Right kidney (tissue), 9 donors: ENCODE measurements at places on chromosomes 2 and 18.

GRCh38 chr2:190420801-190421200 is 12.6 kb downstream of the MFSD6 start:
- DNase-seq, result no peak

DNA sequence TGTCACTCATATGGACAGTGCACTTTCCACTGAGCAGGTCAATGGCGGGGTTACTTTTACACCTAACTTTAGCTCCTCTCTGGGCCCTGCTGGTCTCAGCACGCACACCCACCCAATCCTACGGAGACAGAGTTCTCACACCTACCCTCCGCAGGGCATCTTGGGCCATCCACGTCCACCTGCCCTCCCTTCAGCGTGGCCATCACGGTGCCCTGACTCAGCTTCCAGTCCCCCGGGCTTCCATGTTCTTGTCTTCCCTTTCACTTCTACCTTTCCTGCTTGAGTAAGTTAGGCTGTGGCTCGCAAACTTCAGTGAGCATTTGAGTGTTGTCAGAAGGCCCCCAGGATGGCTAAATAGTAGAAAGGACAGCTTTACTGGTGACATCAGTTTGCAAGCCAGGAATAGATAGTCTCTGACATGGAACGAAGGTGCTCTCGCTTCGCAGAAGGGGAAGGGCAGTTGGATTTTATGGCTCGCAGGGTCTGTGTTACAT is 232.4 kb downstream of the SEPTIN10 start:
- DNase-seq, result no peak

- DNase-seq, result no peak
Observed at GRCh38 chr2:27275211-27276150, at the start of gene DNAJC5G. TSS of gene DNAJC5G (plus strand) at chr2:27275433. CDS start at chr2:27276729, 1,296 bp downstream.

GRCh38 chr2:6474161-6475140 is 391.3 kb downstream of the CMPK2 start:
- DNase-seq, result no peak

- no peak for DNase-seq
Observed at GRCh38 chr18:477565-477964, 22.9 kb downstream of the COLEC12 start.

DNA sequence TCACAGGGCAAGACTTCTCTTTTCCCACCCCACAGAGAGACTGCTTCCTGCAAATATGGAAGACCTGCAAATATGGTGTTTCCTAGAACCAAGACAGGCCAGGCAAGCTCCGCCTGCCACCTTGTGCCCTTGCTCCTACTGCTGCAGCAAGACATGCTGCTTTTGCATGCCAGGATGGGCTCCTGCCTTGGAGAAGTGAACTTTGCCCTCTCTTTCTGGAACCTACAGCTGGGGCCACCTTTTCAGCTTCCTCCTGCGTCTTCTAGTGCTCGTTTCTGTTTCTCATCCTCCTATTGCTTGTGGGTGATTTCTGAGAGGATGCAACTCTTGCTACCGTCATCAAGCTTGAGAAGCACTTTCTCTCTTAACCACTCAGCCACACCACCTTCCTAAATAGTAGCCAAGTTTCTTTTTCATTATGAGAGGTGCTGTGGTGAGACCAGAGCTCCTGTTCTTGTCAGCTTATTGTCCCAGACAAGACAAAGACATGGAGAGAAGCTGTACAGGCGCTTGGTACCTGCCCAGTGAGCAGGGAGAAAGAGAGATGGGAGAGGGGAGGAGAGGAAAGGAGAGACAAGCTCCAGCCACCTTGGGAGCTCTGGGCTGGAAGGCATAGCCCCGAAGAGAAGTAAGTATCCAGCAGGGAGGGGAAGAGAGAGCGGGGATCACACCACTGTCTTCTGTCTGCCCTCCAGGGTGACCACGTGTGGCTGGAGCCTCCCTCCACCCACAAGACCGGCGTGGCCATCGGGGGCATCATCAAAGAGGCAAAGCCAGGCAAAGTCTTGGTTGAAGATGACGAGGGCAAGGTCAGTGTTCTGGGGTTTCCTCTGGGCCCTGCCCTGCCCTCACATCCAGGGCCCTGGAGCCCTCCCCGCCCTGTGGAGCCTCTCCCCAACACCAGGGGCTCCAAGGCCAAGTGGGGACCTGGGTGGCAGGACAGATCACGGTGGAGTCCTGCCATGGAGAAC is 28.3 kb downstream of the MYO7B start:
- DNase-seq, result no peak

- DNase-seq, result peak; percentile 72
Observed at GRCh38 chr18:46334868-46335281, 230.7 kb downstream of the HAUS1 start.

DNA sequence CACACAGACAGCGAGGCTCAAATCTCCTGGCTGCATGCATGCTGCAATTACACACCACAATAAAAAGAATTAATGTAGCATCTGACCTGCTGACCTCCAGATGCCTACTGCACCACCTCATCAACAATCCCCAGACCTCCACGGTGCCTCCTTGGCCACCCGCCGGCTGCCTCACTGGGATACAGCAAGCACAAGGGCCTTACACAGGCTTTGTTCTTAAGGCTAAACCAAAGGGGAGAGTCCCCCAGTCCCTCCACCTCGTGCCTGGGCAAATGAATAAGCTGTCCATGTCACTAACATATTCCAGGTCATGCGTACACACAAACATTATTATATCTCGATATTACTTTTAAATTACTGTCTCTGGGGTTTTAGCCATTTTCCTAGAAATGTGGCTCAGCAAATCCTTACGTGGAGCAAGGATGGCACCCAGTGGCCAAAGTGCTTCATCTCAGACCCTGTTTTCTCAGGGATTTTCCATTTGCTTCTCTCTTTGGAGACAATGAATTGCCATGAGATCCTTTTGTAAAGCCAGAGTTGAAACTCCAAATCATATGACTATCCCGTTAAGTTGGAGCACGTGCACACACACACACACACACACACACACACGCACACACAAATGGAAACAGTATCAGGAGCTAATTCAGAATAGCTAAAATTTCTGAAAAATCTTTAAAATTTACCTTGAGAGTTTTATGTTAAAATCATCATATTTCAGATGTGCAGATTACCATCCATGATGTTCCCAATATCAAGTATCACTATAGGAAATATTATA is 313.8 kb downstream of the PDE11A start:
- peak; percentile 73 for DNase-seq

- peak; percentile 34 for DNase-seq
Observed at GRCh38 chr18:30280861-30281470, 761.6 kb downstream of the DSC3 start.

DNA sequence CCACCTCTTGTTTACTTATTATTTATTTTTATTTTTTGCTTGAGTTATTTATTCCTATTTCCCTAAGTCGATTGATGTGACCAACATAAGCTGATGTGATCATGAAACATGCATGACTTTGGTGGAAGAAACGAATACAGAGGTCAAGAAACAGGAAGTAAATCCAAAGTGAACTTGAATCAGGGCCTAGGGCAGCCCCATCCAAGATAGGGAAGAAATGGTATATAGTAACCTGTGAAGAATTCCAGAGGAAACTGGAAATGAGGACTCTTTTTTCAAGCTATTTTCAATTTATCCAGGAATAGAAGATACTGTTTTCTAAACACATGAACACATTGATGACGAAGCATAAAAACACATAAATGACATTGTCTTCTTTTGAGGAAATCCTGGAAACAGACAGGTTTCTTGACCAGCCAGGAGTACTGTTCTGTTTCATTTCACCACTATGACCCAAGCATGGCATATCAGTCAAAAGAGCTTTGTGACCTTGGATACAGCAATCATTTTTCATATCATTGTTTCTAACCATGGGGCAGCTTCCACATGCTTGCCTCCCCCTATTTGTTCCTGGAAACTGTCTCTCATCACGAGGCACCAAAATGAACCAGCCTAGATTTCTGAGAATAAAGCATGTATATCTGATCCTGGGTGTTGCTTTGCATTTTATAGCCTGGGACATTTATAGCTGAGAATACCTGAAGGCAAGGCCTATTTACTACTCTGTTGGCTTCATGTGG is 9.1 kb upstream of the LCLAT1 start:
- DNase-seq, result no peak

DNA sequence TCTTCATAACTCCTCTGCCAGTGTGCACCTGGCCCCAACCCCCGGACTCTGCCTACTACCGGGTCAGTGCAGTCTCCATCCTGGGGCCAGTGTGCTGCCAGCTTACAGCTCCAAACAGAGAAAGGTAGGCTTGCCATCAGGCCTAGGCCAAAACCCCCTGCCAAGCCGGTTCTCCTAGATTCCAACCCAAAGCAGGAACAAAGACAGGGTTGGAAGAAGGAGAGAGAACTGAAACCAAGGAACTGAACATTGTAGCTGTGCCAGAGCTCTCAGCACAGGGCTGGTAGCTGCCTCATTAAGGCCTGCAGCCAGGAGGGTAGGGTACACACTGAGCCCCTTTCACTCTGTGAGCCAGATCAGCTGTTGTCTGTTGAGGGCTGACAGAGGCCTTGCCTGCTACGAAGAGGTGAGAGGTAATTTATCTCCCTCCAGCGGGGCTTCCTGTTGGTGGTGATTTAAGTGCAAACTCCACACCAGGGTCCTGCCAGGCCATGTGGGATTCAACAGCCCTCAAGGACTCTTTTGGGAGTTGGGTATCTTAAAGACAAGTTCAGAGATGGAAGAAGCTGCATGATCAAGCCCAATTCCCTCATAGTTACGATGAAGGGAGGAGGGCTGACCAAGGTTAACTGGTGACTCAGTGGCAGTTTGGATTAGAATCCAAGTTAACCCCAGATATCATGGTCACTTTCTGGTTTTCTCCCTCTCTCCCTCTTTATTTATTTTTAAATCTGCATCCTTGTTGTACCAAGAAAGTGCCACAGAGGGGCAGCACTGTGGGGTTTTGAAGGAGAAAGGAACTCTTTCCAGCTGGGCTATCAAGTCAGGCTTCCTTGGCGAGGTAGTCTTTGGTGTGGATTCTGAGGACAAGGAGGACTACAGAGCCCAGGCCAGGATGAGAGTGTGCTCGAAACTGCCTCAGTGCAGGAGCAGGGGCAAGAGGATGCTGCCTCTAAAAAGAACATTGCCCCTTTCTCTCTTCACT is 48.1 kb downstream of the CYRIA start:
- DNase-seq, result no peak

DNA sequence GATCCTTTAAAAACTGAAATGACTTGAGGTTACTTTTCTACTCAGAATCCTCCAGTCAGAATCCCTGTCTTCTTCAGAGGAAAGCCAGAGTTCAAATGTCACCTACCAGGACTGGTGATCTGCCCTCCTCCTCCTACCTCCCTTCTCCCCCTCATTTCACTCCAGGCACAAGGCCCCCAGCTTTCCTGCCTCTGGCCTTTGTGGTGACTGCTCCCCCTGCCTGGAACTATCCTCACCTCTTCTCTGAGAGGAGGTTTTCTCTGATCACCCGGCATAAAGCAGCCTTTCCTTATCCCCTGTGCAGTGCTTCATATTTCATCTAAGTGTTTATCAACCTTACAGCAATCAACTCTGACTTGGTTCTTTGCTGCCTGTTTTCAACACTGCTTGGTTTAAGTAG is 6.8 kb downstream of the B3GNT2 start:
- no peak for DNase-seq

DNA sequence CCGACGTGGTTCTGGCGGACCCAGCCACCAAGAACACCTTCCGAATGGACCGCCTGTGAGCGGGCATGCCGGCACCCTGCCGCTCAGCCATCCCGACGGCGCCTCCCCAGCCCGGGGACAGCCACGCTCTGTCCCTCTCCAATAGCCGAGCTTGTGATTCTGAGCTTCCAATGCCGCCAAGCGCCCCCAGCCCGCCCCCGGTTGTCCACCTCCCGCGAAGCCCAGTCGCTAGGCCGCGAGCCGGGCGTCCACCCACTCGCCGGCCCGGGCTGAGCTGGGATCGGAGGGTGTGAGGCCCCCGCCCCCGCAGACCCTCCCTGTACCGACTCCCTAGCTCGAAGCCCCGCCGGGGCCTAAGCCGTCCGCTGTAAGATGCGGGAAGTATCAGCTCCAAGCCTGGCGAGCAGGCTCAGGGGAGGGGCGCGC is 1195.1 kb upstream of the CHAC2 start:
- no peak for DNase-seq

- DNase-seq, result no peak
Observed at GRCh38 chr2:15895615-15896469, 44.5 kb upstream of the MYCN start.

GRCh38 chr2:38092196-38092902 is 16.4 kb upstream of the CYP1B1 start:
- DNase-seq, result no peak

- DNase-seq, result peak; percentile 60
Observed at GRCh38 chr2:15808944-15809343, 131.4 kb upstream of the MYCN start.

DNA sequence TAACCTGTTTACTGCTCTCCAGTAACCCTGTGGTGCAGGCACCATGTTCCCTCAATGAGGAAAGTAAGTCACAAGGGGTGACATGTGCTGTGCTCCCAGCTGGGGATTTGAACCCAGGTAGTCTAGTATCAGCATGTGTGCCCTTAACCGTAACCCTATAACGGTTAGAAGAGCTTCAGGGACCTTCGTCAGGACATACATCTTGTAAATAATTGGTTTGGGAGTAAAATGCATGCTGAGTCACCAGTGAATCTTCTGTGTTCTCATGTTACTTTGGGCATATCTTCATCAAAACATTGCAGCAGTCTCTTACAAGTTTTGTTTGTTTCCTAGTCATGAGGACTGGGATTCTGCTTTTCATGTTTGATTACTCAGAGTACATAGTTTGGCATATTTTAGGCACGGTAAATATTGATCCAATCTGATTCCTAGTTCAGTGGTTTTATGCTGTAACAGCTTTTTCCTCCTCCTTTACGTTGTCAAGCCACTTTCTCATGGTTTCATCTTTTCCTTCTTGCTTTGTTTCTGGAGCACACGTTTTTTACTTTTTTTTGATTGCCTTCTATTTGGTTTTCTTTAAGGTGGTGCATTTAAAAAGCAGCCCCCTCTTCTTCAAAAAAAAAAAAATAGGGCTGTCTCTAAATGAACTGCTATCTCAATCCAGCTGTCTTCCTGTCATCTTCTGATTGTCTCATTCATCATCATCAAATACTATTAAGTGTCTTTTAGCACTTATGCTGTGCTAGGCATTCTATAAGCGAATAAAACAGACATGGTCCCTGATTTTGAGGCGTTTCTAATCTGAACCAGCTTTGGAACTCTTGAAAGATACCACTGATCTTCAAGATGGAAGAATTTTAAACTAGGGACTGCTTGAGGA is 50.4 kb downstream of the CLIP4 start:
- DNase-seq, result no peak

- no peak for DNase-seq
Observed at GRCh38 chr2:142052220-142052863, 78.5 kb downstream of the LRP1B start.
